ENCODE measurements at places on chromosomes 16 and 17.

- no peak for DNase-seq
Measured at GRCh38 chr17:53950207-53950857, 127.6 kb downstream of the KIF2B start.

GRCh38 chr16:88569614-88569984 lies 604 bp upstream of the ZC3H18 start:
- DNase-seq: no peak

GRCh38 chr17:4796552-4796920 lies 572 bp downstream of the PSMB6 start:
- DNase-seq: peak; percentile 61

GRCh38 chr17:17783825-17784656 lies 52.7 kb downstream of the SREBF1 start:
- DNase-seq: peak; percentile 7

DNA sequence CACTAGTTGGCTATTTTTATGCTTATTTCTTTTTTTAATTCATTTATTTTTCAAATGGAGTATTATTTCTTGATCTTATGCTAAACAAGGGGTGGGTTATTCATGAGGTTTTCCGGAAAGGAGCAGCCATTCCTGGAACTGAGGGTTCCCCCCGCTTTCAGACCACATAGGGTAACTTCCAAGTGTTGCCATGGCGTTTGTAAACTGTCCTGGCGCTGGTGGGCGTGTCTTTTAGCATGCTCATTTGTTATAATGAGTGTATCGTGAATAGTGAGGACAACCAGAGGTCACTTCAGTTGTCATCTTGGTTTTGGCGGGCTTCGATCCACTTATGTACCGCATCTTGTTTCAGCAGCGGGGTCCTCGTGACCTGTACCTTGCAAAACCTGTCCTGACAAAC lies 29.6 kb upstream of the ASGR2 start:
- DNase-seq: peak; percentile 50

GRCh38 chr17:37039269-37039668 lies 90.5 kb downstream of the AATF start:
- DNase-seq: no peak

- no peak for DNase-seq
Measured at GRCh38 chr16:81629034-81629802, 149.9 kb upstream of the PLCG2 start.

DNA sequence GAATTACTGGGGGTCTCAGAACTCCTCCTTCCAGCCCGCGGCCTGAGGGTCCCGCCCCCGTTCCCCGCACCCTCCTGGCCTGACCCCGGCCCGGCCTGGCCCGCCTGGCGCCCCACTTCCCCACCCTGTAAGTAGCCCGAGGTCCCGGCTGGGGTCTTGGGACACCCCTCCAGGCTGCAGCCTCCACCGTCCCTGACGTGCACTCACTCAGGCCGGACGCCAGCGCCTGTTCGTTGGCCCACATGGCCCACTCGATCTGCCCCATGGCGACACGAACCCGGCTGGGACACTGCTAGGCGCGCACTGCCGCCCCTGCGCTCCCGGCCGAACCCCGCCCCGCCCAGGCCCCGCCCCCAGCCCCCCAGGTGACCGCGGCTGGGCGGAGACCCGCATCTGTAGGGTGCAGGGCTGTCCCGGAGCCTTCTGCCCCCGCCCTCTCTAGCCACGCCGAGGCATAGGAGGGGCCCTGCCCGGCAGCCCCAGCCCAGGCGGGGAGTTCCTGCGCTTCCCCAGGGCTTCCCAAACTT lies at the start of gene CYBA:
Gene CYBA, minus strand, starts transcription at position 305 of the 527 bp plus-strand sequence. Its CDS starts 40 bp downstream, at position 265.
- peak; percentile 68 for DNase-seq

- DNase-seq: no peak
Measured at GRCh38 chr16:73616166-73616753, 568.3 kb upstream of the ZFHX3 start.

DNA sequence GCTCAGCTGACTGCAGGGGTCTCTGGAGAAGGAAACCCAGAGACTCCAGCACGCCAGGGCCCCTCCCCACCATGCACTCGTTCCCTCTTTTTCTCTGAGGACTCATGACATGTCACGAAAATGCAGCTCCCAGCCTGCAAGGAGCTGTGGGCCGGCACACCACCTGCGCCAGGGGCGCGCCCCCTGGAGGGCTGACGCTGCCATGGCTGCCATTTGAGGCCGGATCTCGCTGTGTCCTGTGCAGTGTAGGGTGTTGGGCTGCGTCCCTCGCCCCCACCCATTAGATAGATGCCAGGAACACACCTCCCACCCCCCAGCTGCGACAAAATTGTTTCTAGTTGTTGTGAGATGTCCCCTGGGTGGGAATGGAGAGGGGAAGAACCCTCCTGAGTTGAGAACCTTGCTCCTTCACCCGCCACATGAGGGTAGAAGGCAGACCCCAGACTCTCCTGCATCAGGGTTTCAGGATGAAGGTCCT lies 8.2 kb downstream of the SYNGR2 start:
- DNase-seq: peak; percentile 79

GRCh38 chr16:86549076-86549892 lies 5.8 kb downstream of the MTHFSD start:
- no peak for DNase-seq

DNA sequence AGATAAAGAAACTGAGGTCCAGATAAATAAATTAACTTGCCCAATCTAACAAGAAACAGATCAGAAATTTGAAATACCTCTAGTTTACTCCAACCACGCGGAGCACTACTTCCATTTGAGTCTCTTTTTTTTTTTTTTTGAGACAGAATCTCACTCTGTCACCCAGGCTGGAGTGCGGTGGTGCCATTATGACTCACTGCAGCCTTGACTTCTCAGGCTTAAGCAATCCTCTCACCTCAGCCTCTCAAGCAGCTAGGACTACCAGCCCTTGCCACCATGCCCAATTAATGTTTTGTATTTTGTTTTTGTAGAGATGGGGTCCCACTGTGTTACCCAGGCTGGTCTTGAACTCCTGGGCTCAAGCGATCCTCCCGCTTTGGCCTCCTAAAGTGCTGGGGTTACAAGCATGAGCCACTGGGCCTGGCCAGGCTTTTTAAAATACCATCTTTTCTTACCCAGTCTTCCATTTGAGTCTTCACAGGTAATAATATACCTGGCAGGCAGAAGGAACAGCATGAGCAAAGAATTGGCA lies 3.3 kb upstream of the NACA2 start:
- no peak for DNase-seq

DNA sequence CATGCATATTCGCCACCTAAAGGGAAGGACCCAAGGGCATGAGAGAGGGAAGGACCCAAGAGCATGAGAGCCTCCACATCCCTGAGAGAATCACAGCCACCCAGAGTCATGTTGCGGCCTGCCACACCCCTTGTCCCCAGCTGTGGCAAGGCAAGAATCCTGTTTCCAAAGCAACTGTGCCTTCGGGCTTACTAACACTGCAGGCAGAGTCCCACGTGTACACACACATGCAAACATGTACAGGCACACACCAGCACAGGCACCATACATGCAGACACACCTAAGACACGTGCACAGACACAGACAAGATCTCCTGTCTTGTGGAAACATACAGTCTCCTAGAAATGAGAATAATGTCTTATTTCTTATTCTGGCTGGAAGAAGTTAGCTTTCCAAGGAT lies 92.4 kb upstream of the CDYL2 start:
- no peak for DNase-seq

- DNase-seq: no peak
Measured at GRCh38 chr17:58755577-58756245, at the start of gene PPM1E. Gene PPM1E (plus strand): TSS chr17:58755854.

DNA sequence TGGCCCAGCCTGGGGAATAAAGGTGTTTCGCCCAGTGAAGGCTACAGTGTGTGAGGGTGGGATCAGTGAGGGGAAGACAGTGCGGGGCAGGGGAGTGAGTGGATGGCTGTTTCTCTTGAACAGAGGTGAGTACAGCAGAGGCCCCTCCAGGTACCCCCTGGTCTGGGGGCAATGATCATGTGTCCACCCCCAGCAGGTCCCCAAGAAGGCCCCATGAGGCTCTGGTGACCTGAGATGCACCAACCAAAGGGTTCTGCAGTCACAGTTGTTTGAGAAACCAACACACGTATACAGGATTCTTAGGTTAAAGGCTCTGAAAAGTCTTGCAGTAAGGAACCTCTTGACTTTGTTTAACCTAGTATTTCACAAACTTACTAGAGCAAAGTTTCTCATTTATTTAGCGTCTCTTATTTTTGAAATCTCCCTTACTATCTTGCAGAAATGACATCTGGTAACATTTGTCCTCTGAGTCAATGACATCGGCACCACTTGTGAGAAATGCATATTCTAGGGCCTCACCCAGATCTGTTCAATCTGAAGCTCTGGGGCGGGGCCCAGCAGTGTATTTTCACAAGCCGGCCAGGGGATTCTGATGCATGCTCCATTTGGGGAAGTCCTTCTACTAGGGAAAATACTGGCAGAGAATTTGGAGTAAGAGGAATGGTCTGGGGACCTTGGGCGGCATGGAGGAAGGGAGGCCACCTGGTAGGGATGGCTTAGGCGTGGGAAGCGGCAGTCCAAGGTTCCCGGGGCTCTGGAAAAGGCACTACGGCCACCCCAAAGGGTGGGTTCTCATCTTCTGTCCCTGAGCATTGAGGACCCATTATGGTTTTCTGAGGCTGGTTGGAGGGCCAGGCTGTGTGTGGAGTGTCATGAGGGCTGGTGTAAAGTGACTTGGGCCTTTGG lies 217.3 kb downstream of the NTN1 start:
- no peak for DNase-seq

- DNase-seq: no peak
Measured at GRCh38 chr16:79100447-79100846, 500.1 kb downstream of the MAF start.

- DNase-seq: peak; percentile 20
Measured at GRCh38 chr17:69723741-69724140, 309.2 kb downstream of the MAP2K6 start.

GRCh38 chr16:23801378-23801777 lies 34.4 kb upstream of the PRKCB start:
- DNase-seq: peak; percentile 77

DNA sequence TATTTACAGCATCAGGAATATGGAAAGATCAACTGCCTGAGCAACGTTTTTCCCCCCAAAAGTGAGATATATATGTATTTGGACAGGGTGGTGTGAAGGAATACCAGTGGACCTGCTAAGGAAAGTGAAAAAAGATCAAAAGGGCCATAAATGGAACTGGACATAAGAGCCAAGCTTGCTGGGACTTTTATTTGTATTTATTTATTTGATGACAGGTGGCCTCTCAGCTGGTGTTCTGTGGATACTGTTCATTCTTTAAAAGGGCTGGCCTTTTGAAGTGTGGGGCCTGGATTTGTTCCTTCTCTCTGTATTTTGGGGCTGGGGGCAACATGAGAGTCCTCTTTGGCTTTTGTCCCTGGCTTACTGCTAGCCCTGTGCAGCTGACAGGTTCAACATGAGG lies 306.6 kb upstream of the N4BP1 start:
- DNase-seq: no peak

GRCh38 chr16:69345923-69346322 lies 5.7 kb downstream of the TMED6 start:
- no peak for DNase-seq

DNA sequence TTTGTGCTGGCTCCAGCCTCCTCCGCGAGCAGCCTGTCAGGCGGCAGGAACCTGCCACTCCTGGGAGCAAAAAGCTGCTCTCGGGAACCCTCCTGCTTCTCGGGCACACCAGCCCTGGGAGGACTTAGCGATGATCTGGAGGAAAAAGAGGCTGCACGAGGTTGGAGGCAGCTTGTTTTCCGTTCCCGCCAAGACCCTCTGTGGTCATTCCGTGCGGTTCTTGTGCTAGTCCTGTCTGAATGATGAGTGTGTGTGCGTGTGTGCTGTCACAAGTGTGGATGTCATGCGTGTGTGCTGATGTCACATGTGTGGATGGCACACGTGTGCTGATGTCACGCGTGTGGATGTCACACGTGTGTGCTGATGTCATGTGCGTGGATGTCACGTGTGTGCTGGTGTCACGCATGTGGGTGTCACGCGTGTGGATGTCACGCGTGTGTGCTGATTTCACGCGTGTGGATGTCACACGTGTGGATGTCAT lies 150.0 kb downstream of the NPIPB11 start:
- no peak for DNase-seq

DNA sequence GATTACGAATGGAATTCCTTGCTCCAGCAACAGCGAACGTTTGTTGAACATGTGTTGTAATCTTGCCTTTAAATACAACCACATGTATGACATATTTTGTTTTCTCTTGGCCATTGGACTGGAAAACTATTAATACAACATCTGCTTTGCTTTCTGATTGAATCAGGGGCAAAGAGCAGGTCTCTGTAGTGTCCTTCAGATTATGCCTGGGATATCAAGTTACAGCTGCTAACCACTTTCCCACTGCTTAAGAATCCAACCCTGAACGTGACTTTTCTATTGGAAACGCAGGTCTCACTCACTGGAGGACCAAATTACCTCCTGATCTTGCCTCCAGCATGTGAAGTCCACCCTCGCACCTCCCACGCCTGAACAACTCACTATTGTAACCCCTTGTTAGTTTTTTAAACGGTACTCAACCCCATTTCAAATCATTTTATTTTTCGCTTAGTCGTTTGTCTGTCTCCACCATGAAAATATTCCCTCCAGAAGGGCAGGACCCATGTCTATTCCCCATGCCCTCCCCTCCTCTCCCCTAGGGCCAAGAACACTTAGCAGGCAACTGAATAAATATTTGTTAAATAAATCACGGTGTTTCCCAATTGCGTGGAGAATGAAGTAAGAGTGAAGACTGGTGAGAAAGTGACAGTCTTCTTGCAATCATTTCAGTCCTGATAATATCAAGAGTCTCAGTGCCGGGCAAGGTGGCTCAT lies 57.4 kb upstream of the MRTFB start:
- no peak for DNase-seq

- no peak for DNase-seq
Measured at GRCh38 chr16:67470359-67470758, 10.6 kb downstream of the ATP6V0D1 start.

- DNase-seq: no peak
Measured at GRCh38 chr16:3949946-3950342, 69.4 kb upstream of the CREBBP start.

DNA sequence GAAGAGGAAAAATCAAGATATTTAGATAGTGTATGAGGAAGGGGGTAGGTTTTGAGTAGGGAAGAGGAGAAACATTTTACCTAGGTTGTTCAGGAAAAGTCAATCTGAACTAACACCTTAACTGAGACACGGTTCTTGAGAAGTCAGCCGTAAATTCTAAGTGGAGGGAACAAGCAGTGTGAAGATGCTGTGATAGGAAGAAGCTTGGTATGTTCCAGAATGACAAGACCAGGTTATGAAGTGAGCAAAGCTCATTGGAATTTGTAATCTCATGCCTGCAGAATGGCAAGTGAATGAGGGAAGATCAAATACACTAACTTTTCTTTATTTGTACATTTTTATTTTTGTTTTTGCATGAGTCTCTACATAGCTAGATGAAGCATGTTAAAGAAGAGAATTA lies 307.6 kb downstream of the ZFHX3 start:
- DNase-seq: no peak

All from OCI-M1 (cell line).